ENCODE measurements at places on chromosomes 6 and 20.
A peak's percentile ranks its signal among the peaks of the same experiment; 100 is the strongest.

GRCh38 chr6:77893391-77893790 lies 240.6 kb downstream of the MEI4 start:
- no peak for DNase-seq

GRCh38 chr6:65566117-65566516 lies 140.9 kb downstream of the EYS start:
- DNase-seq, result no peak

GRCh38 chr6:132304891-132305305 lies 96.4 kb downstream of the MOXD1 start:
- DNase-seq, result no peak

DNA sequence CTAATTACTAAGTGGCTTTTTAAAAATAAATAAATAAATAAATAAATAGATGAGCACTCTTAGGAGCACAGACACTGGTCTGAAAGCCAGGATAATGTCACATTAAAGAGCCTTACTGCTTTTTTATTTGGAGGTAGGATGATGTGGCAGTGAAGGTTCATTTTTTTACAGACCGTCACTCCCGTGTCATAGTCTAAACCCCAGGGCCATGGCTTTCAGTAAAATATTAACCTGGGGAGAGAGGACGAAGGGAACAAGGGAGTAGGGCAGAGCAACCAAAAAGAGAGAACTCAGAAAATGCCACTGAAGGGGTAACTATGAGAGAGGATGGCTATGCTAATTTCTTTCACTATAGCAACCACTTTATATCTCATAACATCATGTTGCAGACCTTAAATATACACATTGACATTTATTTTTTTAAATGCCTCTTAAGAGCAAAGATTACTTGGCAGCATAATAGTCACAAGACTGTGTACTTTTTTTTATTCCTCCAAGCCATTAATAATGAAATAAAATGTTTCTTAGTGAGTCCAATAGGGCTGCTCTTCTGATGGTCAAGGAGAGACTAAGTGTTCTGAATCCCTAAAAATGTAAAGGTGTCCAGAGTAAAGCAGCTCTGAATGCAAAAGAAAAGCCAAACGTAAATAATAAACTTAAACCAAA lies 100.9 kb upstream of the SIM1 start:
- DNase-seq, result no peak

DNA sequence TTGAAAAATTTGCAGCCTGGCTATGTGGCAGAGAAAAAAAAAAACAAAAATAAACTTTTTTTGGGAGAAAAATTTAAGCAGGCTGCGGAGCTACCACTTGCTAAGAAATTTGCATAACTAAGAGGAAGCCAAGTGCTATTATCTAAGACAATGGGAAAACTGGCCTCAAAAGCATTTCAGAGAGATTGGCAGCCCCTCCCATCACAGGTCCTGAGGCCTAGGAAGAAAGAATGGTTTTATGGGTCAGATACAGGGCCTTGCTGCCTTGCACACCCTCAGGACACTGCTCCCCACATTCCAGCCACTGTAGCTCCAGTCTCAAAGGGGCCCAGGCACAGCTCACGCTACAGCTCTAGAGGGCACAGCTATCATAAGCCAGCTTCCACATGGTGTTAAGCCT lies 777.9 kb downstream of the TENT5A start:
- DNase-seq, result no peak

DNA sequence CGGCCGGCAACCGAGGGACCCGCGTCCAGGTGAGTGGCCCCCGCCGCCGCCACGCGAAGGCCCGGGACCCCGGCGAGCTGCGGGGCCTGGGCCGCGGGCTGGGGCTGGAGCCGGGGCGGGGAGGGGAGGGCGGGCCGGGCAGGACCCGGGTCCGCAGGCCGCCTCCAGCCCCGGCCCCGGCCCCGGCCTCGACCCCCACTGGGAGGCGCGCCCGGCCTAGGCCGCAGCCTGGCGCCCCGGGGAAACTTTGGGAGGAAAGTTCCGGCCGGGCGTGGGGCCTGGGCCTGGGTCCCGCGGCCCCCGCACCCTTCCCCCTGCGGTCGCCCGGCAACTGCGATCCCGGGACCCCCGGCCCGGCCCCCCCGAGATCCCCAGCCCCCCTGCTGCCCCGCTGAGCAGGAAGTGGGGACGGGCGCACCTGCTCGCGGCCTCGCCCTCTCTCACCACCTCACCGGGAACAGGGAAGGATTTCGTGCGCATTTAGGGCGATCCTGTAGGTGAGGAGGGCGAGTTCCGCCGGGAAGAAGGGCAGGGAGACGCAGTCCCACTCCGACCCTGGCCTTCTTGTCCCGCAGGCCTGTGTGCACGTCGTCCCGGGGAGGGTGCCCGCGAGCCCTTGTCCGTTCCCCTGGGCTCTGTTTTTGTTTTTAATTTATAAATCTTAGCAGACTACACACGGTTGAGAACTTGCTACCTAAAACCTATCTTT lies 402 bp downstream of the OSBPL2 start:
- DNase-seq, result peak; percentile 24

DNA sequence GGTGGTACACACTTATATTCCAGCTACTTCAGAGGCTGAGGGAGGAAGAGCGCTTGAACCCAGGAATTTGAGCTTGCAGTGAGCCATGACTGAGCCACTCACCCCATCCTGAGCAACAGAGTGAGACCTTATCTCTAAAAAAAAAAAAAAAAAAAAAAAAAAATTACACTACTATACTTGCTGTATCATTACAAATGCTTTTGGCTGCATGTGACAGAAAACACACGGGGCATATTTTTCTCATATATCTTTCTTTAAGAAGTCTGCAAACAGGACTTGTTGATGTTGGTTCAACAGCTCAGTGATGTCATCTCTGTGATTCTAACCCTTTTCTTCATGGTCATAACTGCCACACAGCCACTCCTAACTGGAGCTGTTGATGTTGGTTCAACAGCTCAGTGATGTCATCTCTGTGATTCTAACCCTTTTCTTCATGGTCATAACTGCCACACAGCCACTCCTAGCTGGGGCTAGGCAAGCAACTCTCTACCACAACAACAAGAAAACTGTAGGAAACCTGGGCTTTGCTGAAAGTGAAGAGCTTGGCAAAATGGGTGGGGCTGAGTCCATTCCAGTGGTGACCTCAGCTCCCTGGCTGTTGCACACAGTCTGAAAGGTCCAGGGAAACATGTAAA lies 19.8 kb downstream of the MTFR2 start:
- no peak for DNase-seq

DNA sequence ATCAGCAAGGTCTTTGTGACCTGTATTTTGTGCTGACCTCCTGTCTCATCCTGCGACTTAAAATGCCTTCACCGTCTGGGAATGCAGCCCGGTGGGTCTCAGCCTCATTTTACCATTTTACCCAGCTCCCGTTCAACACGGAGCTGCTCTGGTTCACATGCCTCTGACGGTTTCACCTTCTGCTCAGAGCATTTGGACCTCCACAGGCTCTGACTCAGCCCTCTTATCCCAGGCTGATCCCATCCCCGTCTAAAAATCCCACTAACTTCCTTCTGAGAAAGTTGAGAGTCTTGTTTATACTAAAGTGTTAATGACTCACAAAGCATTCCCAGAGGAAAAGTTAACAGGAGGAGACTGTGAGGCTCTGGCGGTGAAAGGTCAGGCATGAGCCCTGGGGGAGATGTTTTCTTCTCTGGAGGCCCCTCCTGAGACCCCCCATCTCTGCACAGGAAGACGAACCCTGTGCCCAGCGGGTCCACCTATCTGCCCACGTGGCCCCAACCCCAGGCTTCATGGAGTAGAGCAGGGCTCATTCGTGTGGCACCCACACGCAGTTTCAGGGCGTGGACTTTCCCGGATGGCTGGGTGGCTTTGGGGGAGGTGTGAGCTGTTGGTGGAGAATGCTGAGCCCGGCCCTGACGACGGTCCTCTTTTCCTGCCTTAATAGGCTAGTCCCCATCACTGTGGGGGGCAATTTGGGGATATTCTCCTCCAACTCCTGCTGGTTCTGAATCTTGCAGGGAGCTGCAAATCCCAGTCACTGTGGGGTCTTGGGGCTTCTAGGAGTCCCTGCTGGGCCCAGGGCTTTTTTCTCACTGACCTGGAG lies 3.3 kb upstream of the BIRC7 start:
- DNase-seq, result peak; percentile 11

All from endothelial cell of umbilical vein (primary cell).